ENCODE measurements at places on chromosomes 1 and 21.

DNA sequence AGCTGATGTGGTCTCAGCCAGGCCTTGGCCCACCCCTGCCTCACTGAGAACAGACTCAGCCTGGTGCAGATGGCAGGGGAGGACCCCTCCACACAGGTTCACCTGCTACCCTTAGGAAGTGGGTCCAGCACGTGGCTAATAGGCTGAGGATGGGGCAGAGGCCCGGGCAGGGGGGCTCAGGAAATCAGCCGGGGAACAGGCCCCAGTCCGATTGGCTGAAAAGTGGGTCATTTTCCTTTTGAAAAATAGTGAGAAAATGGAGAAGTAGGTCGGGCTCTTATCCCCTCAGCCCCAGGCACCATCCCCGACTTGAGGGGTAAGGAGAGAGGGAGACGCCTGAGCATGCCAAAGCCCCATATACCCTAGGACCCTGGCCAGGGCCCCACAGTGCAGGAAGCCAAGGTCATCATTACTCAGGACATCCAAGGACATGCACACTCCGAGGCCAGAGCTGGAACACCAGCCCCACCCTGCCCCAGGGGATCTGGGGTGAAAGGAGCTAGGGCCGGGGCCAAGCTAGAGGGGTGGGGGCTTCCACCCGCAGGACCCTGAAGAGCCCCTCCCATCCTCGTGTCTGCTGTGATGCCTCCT is 11.0 kb downstream of the DLGAP3 start:
- DNase-seq: no peak

DNA sequence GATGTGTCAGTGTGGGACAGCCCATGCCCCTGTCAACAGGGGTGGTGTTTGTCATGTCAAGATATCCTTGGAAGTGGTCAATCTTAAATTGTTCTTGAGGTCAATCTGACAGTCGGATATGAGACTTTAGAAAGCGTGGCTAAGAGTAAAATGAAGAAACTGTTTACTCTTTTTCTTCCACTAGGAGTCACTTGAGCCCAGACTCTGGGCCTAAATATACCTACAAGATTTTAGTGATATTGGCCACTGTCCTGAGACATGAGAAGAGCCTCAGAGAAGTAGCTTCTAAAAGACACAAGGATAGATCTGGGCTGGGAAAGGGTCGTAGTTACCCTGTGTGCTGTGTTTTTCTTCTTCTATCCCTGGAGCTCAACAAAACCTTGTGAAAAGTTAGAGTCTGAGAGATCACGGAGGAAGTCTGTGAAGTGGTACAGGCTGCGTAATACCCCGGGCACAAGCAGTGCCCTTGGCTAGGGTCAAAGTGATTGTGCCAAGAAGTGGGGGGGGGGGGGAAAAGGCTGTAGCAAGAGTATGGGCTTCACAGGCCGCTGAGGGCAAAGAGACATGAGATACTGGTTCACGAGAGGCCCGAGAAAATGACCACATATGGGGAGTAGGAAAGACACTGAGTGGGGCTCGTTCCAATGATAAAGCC is 355.2 kb upstream of the GREM2 start:
- no peak for DNase-seq

GRCh38 chr1:90336552-90337324 is 341.8 kb downstream of the ZNF326 start:
- DNase-seq: no peak

- no peak for DNase-seq
Measured at GRCh38 chr1:76080552-76081079, 6.1 kb downstream of the ST6GALNAC3 start.
